Tibial nerve (tissue), 4 donors: ENCODE measurements at places on chromosomes 7 and 10.

DNA sequence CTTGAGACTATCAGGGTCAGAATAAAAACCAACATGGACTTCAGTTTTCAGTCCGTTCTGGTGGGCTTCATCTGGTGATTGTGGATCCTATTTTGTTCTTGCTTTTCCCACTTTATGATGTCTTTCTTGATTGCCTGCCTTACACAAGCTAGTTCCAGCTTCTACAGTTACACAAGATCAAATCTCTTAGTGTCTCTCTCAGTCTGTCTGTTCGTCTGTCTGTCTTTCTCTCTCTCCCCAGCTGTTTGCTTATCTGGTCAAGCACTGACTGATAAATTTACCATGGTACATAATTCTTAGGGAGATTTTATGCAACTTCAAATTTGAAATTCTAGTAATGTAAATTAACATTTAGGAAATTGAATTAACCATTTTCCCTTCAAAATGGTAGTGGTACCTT is 35.8 kb downstream of the TAX1BP1 start:
- no peak overlapping the region for H3K4me3 ChIP-seq
- H3K27me3 ChIP-seq = no peaks in the 10 kb centered on the region
- H3K27ac ChIP-seq = no peak overlapping the region
- H3K4me1 ChIP-seq = no peaks in the 10 kb centered on the region
- peaks cover under 1% of the 10 kb centered on the region for H3K36me3 ChIP-seq

DNA sequence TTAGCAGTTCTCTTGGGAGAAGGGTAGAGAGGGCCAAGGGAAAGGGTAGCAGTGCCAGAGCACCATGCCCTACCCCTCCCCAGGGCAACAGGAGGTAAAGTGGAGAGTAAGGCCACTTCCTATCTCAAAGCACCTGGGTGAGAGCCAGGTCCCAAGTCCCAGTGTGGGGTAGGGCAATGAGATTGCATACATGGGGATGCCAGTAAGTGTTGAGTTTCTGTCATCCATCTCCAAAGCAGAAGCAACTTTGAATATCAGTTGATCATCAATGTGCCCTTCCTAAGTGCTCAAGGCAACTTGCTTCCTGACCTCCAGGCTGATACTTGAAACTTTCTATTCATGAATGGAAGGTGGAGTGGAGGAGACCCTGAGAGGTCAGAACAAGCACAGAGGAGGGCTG is 2.2 kb upstream of the CAMK2G start:
- peaks cover 37% of the 10 kb centered on the region for H3K4me1 ChIP-seq
- no peak for DNase-seq
- no peaks in the 10 kb centered on the region for H3K27me3 ChIP-seq
- H3K36me3 ChIP-seq = peaks cover 1% of the 10 kb centered on the region

DNA sequence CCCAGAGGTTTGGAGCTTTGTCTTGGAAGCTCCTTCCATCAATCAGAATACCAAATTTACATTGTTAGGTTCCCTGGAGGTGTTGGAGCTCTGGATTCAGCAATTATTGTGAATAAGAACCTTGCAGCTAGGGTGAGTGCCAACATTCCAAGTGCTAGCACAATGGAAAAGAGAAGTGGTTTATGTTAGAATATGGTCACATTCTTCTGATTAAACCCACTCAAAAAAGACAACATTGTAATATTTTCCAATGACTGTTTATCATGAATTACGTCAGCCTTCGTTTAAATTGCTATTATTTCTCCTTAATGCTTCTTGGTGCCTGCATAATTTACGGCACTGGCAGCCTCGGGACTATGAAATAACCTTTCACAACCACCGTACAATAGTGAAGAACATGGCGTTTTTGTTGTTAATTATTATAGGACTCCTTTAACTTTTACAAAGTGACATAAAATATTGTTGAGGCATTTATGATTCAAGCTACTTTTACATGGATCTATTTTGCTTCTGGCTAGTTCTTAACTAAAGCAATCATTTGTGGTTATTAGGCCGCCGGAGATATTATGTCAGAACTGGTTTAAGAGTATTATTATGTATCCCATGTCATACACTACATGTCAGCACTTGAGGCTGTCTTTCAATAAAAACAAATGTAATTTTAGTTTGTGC is 117.7 kb downstream of the ARID5B start:
- peaks cover 42% of the 10 kb centered on the region for H3K4me1 ChIP-seq
- H3K27ac ChIP-seq = no peak overlapping the region
- H3K36me3 ChIP-seq = no peaks in the 10 kb centered on the region
- no peak overlapping the region for H3K4me3 ChIP-seq
- no peak for DNase-seq

- no peak for DNase-seq
- H3K27me3 ChIP-seq = no peaks in the 10 kb centered on the region
- H3K27ac ChIP-seq = no peak overlapping the region
- H3K4me3 ChIP-seq = no peak overlapping the region
These were observed 24.9 kb downstream of the NRBF2 start for GRCh38 chr10:63157845-63158624.

GRCh38 chr10:17984056-17984455 is 32.3 kb downstream of the SLC39A12 start:
- no peak overlapping the region for H3K4me3 ChIP-seq
- no peaks in the 10 kb centered on the region for H3K27me3 ChIP-seq
- DNase-seq = no peak
- no peak overlapping the region for H3K27ac ChIP-seq
- H3K36me3 ChIP-seq = no peaks in the 10 kb centered on the region
